ENCODE measurements at places on chromosomes 1 and 21.

GRCh38 chr1:84907095-84907827 lies 14.3 kb upstream of the LPAR3 start:
- no peak for DNase-seq

GRCh38 chr1:4916610-4917009 lies 262.2 kb downstream of the AJAP1 start:
- no peak for DNase-seq

- no peak for DNase-seq
These were observed 25.0 kb upstream of the LRRC38 start for GRCh38 chr1:13538832-13539231.

DNA sequence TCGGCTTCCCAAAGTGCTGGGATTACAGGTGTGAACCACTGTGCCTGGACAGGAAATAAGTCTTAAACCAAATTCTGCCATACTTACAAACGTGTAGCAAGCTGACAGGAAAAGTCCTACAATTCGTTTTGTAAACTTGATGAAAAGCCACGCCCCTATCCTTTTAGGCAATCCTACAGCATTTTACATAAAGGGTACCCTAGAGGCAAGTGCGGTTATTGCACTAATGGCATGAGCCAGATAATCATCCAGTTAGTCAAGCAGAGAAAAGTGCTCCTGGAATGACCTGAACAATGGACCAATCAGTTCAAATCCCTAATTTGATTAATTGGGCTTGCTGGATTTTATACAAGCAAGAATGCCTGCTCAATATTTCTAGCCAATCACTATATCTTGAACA lies 338.2 kb downstream of the KIF26B start:
- DNase-seq: no peak

DNA sequence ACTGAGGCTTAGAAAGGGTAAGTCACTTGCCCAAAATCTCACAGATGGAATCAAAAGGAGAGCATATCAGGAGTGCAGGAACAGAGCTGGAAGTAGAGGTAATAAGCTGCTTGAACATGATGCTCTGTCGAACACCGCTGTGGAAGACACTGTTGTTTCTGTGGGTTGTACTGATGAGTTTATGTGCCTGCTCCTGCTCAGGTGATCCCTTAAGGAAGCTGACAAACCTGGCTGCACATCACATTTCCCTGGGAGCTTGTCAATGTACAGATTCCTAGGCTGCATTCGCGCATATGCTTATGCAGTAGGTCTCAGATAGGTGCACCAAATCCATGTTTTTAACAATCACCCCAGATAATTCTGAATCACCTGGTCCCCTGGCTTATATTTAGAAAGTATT lies 79.7 kb downstream of the ZNF326 start:
- no peak for DNase-seq

DNA sequence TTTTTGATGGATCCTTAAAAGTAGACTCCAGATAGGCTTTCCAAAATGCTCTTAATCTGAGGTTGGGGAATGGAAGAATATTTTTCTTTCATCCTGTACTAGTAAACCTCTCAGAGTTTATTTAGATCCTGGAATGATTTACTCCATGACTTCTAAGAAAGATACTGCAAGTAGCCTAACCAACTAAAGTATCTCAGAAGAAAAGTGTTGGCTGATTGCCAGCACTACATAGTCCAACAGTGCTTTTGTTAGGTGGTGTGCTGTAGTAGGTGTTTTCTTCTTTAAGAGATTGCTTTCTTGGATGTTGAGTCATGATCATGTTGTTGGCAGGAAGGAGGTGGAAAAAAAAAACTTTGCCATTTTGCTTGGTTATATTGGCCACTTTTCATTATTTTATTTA lies 119.8 kb downstream of the OSBPL9 start:
- DNase-seq: no peak

DNA sequence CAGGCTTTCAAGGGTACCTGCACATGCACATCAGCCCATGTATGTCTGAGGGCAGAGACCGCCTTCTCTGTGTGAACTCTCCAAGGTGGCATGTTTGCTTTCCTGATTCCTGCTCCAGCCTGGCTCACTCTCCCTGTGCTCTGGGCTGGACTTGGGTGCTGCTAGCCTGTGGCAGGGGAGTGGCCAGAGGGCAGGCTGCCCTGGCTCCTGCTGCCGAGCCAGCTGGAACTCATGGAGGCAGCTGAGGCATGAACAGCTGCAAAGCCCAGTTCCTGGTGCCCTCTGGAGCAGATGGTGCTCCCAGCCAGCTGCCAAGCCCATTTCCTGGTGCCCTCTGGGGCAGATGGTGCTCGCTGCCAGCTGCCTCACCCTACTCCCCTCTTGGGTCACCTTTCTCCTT lies 7.6 kb downstream of the UBL4B start:
- DNase-seq: no peak

DNA sequence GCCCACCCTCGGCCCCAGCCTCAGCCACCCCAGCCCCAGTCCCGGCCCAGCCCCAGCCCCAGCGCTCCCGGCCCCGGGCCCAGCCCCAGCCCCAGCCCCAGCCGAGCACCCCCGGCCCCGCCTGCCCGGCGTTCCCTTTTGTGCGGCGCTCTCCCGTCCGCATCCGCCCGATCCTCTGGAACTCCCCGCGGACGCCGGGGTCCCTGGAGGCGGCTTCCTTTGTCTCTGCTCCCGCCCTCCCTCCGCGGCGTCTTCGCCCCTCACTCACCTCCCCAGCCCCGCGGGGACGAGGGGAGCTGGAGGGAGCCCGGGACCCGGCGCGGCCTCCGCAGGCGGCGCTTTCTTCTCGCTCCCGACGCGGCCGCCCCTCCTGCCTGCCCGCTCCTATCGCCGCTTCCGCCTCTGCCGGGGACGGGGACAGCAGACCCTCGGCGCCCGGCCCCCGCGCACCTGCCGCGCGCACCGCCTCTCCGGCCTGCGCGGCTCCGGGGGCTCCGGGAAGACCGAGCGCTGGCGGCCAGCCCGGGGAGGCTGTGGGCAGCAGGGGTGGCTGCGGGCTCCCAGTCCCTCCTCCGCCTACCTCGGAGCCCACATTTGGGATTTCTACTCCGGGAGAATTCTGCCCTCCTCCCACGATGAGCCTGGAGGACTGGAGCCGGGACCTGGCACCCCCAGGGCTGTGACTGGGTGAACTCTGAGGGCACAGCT lies 14.0 kb downstream of the AGRN start:
- DNase-seq: no peak

- no peak for DNase-seq
These were observed 101.8 kb downstream of the ADARB1 start for GRCh38 chr21:45176141-45176540.

- DNase-seq: no peak
These were observed at the start of gene NID1 for GRCh38 chr1:236064674-236065508. NID1 (minus strand) TSS chr1:236065090; CDS start chr1:236065079, 11 bp downstream.

GRCh38 chr1:39136638-39137037 lies 67.9 kb upstream of the MACF1 start:
- no peak for DNase-seq

DNA sequence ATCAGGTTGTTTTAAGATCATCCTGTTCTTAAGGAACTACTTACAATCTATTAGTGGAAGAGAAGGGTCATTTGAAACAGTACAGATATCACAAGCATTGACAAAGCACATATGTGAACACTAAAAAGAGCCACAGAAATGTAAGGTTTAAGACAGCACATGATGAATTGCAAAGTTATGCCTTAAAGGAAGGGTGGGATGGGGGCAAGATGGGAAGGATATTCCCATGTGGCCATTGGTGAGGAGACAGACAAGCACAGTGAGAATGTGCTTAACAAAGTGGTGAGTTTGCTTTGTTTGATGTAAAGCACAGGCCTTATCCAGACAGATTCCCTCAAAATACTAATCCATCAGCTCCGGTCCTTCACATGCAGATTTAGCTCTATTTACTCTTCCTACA lies 151.6 kb upstream of the IVNS1ABP start:
- DNase-seq: no peak

DNA sequence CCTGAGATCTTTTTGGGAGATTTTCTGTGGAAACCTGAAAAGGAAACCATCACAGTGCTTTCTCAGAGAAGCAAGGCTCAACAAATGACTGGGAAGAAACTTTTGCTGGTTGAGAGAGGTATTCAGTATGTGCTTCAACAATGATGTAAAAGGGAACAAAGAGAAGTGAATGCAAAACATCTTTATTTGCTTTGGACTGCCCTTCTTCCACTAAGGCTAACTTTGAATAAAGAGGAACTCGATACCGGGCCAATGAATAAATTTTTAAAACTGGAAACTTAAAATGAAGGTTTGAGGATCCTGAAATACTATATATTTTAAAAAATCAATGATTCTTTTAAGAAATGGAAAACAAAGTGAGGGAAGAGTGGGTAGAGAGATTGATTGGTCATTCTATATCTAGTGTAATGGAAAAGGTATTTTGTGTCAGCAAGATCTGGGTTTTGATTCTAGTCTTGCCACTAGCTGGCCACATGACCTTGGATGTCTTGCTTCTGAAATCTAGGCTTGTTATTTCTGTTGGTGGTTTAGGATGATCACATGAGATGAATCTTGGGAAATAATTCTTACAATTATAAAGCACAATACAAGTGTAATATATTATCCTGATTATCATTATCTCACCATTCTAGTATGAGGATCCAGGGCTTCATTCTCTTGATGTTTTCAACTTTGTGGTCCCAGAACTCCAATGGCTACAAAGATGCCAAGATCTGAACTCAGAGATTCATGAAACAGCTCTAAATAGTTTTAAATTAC lies 34.6 kb upstream of the APOBEC4 start:
- DNase-seq: no peak

GRCh38 chr1:166233750-166234366 lies 67.1 kb upstream of the FAM78B start:
- DNase-seq: no peak

GRCh38 chr1:236465231-236465958 lies 58.4 kb upstream of the LGALS8 start:
- no peak for DNase-seq

DNA sequence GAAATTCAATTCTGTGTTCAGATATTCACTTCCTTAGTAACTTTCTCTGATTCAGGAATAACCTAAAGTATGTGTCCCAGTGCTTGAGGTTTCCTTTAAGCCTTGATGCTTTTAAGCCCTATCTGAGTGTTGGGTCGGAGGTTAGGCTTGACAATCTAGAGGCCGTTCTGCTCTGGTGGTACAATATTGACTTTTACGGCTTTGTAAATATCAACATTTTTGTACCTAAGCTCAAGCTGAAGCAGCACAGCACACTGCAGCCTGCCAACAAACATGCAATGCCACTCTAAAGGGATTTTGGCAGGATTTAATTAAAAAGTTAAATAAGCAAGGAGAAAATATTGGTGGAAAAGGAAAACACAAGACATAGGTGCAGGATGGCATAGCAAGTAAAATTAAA lies 279.2 kb downstream of the NEGR1 start:
- no peak for DNase-seq

- DNase-seq: no peak
These were observed 98.1 kb upstream of the WLS start for GRCh38 chr1:68330391-68330790.

GRCh38 chr1:5297886-5298239 lies 643.5 kb downstream of the AJAP1 start:
- DNase-seq: no peak

DNA sequence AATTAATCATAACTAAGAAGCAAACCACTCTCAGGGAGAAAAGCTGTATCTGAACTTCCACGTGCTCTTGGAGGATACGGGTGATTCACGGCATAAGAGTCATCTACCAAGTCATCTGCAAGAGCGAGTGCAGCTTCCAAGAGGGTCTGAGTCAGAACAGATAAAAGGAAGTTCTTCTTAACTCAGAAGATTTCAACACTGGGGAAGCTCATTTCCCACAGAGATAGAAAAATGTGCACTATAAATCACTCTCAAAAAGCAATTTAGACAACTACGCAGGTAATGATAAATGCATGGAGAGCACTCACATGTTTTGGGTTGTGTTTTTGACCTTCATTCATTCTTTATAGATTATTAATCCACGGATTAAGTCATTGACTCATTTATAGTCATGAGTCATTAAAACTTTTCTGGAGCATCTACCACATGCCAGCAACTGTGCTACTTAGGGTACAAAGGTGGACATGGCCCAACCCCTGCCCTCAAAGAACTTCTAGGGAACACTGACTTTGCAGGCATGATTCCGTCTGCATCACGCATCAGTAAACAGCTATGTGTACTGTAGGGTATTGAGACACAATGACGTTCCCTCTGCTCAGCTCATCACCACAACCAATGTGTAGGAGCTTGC lies 20.8 kb downstream of the KCNJ15 start:
- no peak for DNase-seq

DNA sequence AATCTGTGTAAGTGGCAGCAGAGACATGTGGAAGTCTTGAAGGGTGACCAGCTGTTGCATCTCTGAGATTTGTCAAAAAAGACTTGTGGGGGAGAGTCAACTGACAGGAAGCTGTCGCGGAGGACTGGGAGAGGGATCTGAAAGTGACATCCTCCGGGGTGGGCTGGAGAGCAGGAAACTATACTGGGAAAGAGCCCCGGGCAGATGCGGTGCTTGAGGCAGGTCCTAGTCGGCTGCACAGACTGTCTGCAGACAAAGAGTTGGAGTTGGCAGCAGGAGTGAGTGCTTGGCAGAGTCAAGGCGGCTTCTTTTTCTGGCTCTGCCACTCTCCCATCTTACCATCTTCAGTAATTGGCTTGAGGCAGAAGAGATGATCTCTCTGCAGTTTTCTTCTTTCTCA lies 294.0 kb upstream of the C1orf87 start:
- no peak for DNase-seq

GRCh38 chr1:36123356-36123755 lies 1.7 kb downstream of the COL8A2 start:
- DNase-seq: no peak

- peak; percentile 33 for DNase-seq
These were observed 3.4 kb upstream of the PCSK9 start for GRCh38 chr1:55035904-55036303.

DNA sequence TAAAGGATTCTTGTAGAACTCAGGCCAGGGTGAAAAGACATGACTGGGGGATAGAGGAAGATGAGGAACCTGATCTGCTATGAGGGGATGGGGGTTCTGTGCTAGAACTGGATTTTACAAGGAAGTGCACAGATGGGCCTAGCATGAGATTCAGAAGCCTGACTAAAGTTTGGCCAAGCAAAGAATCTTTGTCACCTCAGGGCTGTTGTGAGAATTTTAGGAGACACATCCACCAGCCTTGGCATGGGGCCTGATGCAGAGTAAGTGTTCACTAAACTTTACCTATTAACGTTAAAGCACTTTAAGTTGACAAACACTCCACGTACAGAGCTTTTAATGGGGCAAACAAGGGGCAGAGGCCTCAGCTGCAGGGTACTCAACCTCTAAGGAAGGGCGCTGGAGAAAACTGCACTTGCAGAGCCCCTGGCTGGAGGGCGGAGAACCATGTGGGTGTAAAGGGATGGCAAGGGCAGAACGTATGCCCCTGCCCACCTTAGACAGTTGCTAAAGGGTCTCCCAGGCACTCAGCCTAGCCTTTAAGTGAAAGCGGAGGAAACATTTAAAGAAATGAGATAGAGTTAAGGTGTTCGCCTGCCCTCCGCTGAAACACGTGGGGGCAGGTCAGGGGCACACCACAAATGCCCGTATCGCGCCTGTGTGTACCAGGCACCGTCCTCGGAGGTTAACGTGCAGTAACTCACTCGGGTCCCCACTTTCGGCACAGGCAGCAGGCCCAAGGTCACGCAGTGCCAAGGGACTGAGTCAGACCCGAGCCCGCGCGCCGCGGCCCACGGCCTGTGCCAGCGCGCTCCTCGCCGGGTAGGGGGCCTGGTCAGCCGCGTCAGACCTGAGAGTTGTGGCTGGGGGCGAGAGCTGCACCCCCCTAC lies 990 bp upstream of the MRPS6 start:
- no peak for DNase-seq

- peak; percentile 96 for DNase-seq
These were observed 37.1 kb upstream of the ANGPTL7 start for GRCh38 chr1:11151826-11152612.
